ENCODE measurements at places on chromosomes 13 and 19. TPM values are rescaled to one million over a fixed set of nuclear protein-coding genes. Genes with fewer than 3 reads are reported as not detected.

CA11 gene
- total RNA-seq = 0.35 TPM

DNA sequence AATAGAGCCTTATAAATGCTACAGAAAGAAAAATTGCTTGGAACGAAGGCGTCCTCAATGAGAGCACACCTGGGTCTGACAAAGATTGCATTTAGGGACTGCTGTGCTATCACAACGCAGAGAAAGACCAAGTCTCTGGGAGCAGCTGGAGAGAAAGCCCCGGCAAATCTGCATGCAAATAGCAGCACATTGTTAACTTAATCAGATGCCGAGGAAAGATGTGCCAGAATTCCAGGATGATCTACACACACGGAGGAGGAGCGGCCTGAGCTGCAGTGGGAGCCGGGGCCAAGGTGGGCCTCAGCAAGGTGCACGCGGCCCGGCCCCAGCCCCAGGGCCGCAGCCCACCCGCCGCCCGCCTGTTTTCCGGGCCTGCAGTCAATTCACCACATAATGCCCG, 1.4 kb downstream of the ZNF536 start:
- H3K4me1 ChIP-seq = no peaks in the 10 kb centered on the region
- no peak for DNase-seq
- peaks cover 7% of the 10 kb centered on the region for H3K27me3 ChIP-seq
- H3K4me3 ChIP-seq = no peak overlapping the region
- no peak overlapping the region for H3K27ac ChIP-seq

SRRM5 gene
- total RNA-seq = 0.18 TPM

DNA sequence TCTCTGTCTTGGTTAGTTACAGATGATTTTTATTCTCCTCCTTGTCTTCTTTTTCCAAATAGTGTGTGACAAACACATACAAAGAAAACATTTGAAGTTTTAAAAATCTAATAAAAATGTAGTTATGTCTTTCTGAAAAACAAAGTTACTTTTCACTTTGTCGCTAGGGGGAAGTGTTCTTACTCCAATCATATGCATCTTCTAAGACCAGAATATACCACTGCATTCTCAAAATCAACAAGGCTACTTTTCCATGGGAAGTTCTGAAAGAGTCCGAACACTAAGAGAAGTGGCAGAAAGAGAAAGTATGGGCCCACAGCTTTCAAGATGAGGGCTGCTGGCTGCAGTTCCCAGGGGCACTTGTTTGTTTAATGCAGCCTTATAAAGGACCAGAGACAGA, 208.9 kb downstream of the DCT start:
- H3K36me3 ChIP-seq = no peaks in the 10 kb centered on the region
- no peaks in the 10 kb centered on the region for H3K27me3 ChIP-seq
- no peak overlapping the region for H3K27ac ChIP-seq
- no peak overlapping the region for H3K4me3 ChIP-seq
- DNase-seq = no peak
